ENCODE measurements at places on chromosomes 3 and 15.

DNA sequence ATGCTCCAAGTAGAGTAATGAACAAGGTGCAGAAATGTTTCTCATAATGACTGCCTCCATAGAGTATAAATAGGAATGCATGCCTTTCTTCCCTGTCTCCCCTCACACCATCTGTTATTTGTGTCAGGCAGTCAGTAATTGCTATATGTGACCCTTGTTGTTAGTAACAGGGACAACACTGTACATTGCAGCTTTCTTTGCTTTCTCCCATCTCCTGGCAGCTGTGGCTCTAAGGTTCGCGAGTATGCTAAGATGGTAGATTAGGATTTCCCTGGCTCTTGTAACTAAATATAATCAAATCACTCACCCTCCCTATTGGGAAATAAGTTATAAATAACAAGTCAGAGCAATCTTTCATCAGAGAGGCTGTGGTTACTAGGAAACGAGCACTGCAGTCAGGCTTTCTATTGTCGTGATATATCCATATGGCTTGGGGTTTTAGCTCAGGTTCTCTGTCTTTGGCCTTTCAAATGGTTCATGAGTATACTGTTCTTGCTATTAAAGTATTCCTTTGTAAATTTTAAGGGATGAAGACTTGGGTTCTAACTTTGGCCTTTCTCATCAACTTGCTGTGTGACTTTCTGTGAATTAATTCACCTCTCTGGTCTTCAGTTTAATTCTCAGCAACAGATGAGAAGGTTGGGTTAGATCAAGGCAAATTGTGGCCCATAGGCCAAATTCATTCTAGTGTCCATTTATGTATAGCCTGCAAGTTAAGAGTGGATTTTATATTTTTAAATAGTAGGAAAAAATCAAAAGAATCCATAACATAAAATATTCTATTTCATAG is 8.1 kb upstream of the MINDY4B start:
- no peak overlapping the region for H3K4me3 ChIP-seq
- H3K36me3 ChIP-seq: no peaks in the 10 kb centered on the region
- no peaks in the 10 kb centered on the region for H3K4me1 ChIP-seq
- no peak overlapping the region for H3K27ac ChIP-seq

DNA sequence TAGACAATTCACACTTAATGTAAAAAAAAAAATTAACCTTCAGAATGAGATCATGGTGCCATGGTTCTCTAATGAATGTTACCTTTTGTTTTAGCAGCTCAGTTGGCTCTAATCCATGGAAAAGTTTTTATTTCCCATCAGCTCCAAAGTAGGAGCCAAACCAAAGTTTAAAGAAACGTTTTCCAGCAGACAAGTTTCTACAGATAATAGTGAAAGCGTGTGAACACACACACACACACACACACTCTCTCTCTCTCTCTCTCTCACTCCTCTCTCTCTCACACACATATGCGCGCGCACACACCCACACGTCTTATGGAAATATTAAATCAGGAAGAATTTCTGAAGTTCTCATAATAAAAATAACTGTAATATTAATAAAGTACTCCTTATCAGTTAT is 46.9 kb downstream of the MBNL1 start:
- no peaks in the 10 kb centered on the region for H3K4me1 ChIP-seq
- no peaks in the 10 kb centered on the region for H3K36me3 ChIP-seq

GRCh38 chr15:96089405-96090058 is 241.0 kb upstream of the NR2F2 start:
- no peak overlapping the region for H3K27ac ChIP-seq
- no peak for DNase-seq
- no peak overlapping the region for H3K4me3 ChIP-seq
- peaks cover 24% of the 10 kb centered on the region for H3K27me3 ChIP-seq
- H3K36me3 ChIP-seq: no peaks in the 10 kb centered on the region
- no peaks in the 10 kb centered on the region for H3K4me1 ChIP-seq

- peaks cover 2% of the 10 kb centered on the region for H3K36me3 ChIP-seq
- H3K27me3 ChIP-seq: no peaks in the 10 kb centered on the region
- no peaks in the 10 kb centered on the region for H3K4me1 ChIP-seq
These were observed 793 bp upstream of the FANCD2 start for GRCh38 chr3:10025205-10026083.

DNA sequence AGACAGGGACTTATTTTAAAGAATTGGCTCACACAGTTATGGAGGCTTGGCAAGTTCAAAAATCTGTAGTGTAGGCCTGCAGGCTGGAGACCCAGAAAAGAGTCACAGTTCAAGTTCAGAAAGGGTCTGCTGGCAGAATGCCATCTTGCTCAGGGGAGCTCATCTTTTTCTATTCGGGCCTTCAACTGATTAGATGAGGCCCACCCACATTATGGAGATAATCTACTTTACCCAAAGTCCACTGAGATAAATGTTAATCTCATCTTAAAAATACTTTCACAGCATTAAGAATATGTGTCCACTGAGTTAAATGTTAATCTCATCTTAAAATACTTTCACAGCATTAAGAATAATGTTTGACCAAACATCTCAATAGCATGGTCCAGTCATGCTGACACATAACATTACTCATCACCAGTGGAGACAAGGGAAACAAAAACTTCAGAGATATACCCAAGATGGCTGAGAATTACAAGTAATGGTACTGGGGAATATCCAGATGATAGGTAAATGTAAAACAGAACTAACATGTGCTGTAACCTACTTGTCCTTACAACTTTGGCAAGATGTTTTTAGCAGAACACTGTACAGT is 74.3 kb upstream of the STAC start:
- DNase-seq: no peak
- no peaks in the 10 kb centered on the region for H3K36me3 ChIP-seq
- no peak overlapping the region for H3K27ac ChIP-seq
- no peaks in the 10 kb centered on the region for H3K27me3 ChIP-seq
- H3K4me3 ChIP-seq: no peak overlapping the region
- no peaks in the 10 kb centered on the region for H3K4me1 ChIP-seq

GRCh38 chr15:58179206-58179605 is 41.0 kb downstream of the AQP9 start:
- no peak overlapping the region for H3K27ac ChIP-seq
- no peaks in the 10 kb centered on the region for H3K27me3 ChIP-seq
- H3K36me3 ChIP-seq: no peaks in the 10 kb centered on the region
- no peak overlapping the region for H3K4me3 ChIP-seq
- no peaks in the 10 kb centered on the region for H3K4me1 ChIP-seq

GRCh38 chr3:124425972-124426371 is 304.3 kb upstream of the UMPS start:
- H3K4me3 ChIP-seq: no peak overlapping the region
- H3K27ac ChIP-seq: no peak overlapping the region
- no peak for DNase-seq
- no peaks in the 10 kb centered on the region for H3K27me3 ChIP-seq
- peaks cover 4% of the 10 kb centered on the region for H3K4me1 ChIP-seq
- H3K36me3 ChIP-seq: no peaks in the 10 kb centered on the region

DNA sequence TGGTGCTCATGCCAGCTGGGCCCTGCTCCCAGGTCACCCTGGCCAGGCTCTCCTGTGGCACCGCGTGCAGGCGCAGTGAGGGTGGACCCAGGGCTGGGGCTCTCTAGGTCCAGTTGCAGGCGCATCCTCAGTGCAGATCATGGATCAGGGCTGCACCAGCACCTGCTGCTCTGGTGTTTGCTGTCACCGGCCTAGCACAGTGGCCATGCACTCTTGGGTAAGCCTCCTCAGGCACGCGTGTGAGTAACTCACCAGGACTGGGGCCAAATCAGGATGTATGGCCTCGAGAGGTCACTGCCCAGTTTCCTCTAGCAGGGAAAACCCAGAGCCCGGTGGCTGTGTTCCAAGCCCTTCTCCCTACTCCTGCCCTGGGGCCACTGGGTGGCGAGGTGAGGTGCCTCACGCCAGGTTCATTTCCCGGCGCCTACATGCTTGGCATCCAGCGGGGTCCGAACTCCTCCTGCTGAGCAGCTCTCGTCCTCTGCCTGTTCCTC is 45.5 kb upstream of the SLC41A3 start:
- H3K4me3 ChIP-seq: no peak overlapping the region
- no peak overlapping the region for H3K27ac ChIP-seq
- H3K4me1 ChIP-seq: no peaks in the 10 kb centered on the region
- H3K36me3 ChIP-seq: no peaks in the 10 kb centered on the region

GRCh38 chr3:126916546-126916945 is 66.4 kb upstream of the PLXNA1 start:
- H3K27ac ChIP-seq: no peak overlapping the region
- no peak overlapping the region for H3K4me3 ChIP-seq
- H3K27me3 ChIP-seq: no peaks in the 10 kb centered on the region
- DNase-seq: no peak

DNA sequence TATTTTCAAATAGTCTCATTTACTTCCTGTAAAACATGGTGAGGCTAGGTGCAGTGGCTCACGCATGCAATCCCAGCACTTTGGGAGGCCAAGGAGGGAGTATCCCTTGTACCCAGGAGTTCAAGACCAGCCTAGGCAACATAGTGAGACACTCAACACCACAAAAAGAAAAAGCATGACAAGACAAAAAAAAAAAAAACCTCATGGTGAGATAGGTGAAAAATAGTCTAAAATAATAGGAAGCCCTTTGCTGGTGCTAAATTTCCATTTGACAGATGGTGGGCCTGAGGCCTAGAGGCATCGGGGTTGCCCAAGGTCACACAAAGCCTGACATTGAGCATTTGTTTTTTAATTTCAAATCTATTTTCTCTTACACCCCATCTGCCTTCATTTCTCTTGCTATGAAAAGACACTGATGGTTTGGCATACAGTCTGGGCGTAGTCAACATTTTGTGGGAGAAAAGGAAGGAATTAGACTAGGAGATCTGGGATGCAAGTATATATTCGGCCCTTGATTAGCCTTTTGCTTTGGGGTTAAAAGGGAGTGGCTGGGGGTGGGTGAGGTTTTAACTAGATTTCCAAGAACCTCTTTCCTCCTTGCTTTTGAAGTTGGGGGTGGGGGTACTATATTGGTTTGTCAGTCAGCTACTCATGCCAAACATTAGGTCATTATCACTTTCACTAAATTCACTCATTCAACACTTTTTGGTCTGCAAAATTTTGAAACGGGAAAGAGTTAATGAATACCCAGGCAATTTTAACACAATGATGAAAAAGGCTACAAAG is 11.3 kb downstream of the RAB8B start:
- peaks cover 8% of the 10 kb centered on the region for H3K4me1 ChIP-seq
- no peak for DNase-seq
- H3K27ac ChIP-seq: no peak overlapping the region
- H3K4me3 ChIP-seq: no peak overlapping the region

- no peaks in the 10 kb centered on the region for H3K36me3 ChIP-seq
- H3K4me3 ChIP-seq: no peak overlapping the region
- DNase-seq: no peak
- no peak overlapping the region for H3K27ac ChIP-seq
- H3K4me1 ChIP-seq: no peaks in the 10 kb centered on the region
These were observed 85.3 kb downstream of the ASB7 start for GRCh38 chr15:100687582-100688141.

- H3K4me1 ChIP-seq: no peaks in the 10 kb centered on the region
- H3K27me3 ChIP-seq: no peaks in the 10 kb centered on the region
- H3K27ac ChIP-seq: no peak overlapping the region
- H3K36me3 ChIP-seq: no peaks in the 10 kb centered on the region
- no peak overlapping the region for H3K4me3 ChIP-seq
- no peak for DNase-seq
These were observed 203.0 kb downstream of the ARRDC4 start for GRCh38 chr15:98163319-98164045.

DNA sequence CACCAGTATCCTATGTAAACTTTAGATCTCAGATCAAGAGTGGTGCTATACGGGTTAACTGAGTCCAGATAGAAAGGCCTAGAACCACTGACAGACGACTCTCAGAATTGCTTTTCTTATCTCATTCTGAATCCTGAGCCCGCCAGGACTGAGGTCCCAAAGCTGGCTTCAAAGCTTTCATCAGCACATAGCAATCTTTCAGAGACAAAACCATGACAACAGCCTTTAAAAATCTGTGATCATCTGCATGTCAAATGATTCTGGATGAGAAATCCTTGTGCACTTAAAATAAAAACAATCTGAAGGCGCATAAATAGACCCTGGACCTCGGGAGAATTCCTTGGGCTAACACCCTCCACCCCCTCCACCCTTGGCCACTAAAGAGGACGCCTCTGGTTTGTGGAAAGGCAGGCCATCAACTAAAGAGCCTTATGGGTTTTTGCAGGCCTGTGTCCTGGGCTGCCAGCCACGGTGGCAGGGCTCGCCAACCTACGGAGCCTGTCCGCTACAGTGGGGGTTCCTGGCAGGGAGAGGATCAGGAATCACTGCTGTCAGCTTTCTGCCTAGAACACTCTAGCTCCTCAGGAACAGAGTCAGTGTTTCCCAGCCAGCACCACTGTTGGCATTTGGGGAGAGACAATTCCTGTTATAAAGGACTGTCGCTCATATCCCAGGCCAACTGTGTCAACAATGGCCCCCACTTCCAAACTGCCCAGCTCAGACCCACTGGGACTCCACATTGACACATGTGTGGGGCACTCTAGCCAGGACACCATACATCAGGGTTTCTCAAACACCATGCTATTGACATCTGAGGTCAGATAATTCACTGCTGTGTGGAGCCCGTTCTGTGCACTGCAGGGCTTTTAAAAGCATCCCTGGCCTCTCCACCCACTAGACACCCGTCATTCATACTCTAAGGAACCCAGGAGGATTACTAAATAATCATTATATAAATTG is 20.2 kb downstream of the TLE3 start:
- no peaks in the 10 kb centered on the region for H3K27me3 ChIP-seq
- peaks cover 15% of the 10 kb centered on the region for H3K36me3 ChIP-seq
- no peak for DNase-seq
- peaks cover 10% of the 10 kb centered on the region for H3K4me1 ChIP-seq

DNA sequence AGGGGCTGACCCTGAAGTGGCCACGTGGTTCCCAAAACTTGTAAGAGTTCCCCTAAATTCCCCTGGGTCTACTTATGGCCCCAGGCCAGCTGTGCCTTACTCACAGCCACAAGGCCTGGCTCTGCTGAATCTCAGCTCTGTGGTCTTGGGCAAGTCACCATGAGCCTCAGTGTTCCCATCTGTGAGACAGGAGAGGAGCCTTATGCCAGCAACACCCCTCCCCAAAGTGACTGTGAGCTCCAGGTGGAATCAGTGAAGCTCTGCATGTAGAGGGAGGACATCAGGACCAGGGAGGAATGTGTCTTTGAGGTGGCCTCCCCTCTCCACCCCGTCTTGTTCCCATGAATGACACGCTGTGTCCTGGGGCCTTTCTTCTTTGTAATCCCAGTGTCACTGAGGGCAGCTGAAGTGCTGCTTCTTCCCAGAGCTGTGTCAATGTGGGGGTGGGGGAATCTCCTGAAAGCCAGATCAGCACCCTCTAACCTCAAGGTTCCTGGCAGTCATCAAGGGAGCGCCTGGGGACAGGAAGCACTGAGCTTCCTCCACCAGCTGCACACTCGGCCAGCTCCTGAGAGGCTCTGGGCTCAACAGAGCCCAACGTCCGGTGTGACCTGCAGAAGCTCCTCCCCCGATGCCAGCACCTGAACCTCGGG is 258.9 kb downstream of the UACA start:
- H3K36me3 ChIP-seq: no peaks in the 10 kb centered on the region
- peaks cover 29% of the 10 kb centered on the region for H3K4me1 ChIP-seq

Measured in mesendoderm (in vitro differentiated cells).